ENCODE measurements at places on chromosomes 1 and 21. TPM values are rescaled to one million over a fixed set of nuclear protein-coding genes. Genes with fewer than 3 reads are reported as not detected.

- DNase-seq, result no peak
These were observed 3.9 kb downstream of the RCC1 start for GRCh38 chr1:28509705-28510272.

DNA sequence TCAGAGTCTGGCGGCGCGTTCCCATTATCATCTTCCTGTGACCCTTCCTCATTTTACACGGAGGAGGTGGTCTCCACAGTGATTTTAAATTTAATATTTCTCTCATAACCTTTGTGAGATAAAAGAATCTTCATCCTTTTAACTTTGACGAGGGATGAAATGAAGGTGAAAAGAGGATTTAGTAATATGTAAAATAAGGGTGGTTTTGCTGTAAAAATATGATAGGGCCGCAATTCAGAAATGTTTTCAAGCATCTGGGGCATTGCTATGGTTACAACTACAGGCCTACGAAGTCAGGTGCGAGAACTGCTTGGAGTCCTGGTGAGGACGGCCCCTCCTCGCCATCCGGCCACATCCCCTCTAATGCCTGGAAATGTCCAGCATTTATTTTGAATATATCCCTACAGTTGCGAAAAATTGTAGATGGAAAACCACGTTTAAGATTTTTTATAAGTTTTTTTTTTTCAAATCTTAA is 422 bp upstream of the RSBN1 start:
- no peak for DNase-seq

DNA sequence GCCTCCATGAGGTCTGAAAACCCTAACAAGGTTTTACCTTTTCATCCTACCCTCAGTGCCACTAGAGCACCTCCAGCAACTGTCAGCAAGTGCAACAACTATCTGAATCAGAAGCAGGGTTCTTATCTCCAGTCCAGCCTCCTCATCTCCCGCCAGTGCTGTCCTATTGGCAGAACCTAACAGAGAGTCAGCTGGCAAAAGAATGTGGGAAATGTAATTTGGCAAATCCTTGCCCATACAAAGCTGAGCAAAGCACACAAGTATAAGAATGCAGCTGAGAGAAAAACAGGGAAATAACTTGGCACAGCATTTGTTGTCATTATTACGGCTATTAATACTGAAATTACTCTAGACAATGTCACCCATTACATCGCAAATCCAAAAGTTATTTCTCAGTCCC is 124.2 kb downstream of the ATP6V1G3 start:
- DNase-seq, result no peak

- DNase-seq, result no peak
These were observed 51.1 kb downstream of the SIM2 start for GRCh38 chr21:36749935-36750575.

The SLAMF8 gene
- 0.78 TPM for polyA plus RNA-seq

All from right renal cortex interstitium (tissue), 3 donors.